ENCODE measurements at places on chromosomes 2 and 18. TPM values are rescaled to one million over a fixed set of nuclear protein-coding genes. Genes with fewer than 3 reads are reported as not detected.

Gene AQP12B
- total RNA-seq: not detected

Gene VWA3B
- total RNA-seq: not detected

- H3K27me3 ChIP-seq: peaks cover 36% of the 10 kb centered on the region
- no peaks in the 10 kb centered on the region for H3K36me3 ChIP-seq
- no peak for DNase-seq
- H3K27ac ChIP-seq: no peak overlapping the region
- H3K4me3 ChIP-seq: no peak overlapping the region
- no peaks in the 10 kb centered on the region for H3K4me1 ChIP-seq
Measured at GRCh38 chr2:239537633-239538356, 137.0 kb upstream of the HDAC4 start.

- H3K27me3 ChIP-seq: no peaks in the 10 kb centered on the region
- H3K36me3 ChIP-seq: no peaks in the 10 kb centered on the region
- no peak overlapping the region for H3K4me3 ChIP-seq
- no peak for DNase-seq
- peaks cover 10% of the 10 kb centered on the region for H3K4me1 ChIP-seq
Measured at GRCh38 chr2:181178130-181178529, 197.7 kb downstream of the UBE2E3 start.

DNA sequence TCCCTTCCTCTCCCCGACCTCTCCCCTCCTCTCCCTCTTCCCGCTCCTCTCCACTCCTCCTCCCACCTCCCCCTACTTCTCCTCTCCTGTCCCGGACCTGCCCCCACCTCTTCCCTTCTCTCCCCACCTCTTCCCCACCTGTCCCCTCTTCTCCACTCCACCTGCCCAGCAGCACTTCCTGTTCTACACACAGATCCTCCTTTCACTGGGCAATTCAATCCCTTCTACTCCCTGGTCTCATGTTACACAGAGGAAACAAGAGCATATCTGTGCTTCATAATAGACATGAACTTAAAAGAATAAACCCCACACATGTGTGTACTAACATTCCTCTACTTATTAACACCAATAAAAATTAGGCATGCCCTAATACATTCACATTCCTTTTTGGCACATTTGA is 34.8 kb downstream of the TIMM21 start:
- H3K4me1 ChIP-seq: no peaks in the 10 kb centered on the region
- no peak overlapping the region for H3K4me3 ChIP-seq
- DNase-seq: no peak
- H3K27ac ChIP-seq: no peak overlapping the region
- no peaks in the 10 kb centered on the region for H3K36me3 ChIP-seq

DNA sequence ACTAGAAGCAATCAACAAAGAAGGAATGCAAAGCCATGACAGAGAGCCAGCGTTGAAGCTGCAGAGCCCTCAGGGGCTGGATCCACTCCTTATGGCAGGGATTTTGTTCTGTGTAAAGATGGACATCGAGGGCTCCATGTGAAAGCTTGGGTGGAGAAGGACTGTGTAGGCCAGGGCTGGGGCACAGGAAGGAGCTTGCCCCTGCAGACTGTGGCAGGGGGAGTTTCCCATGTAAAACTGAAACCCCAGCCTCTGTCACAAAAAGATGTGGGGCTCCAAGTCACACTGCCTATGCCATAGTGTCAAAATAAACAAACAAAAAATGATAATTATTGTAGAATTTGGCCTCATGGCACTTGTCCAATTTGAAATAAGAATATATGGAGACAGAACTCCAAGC is 408.7 kb upstream of the HS6ST1 start:
- H3K4me1 ChIP-seq: peaks cover 7% of the 10 kb centered on the region
- no peak overlapping the region for H3K27ac ChIP-seq
- no peaks in the 10 kb centered on the region for H3K27me3 ChIP-seq
- H3K4me3 ChIP-seq: no peak overlapping the region
- no peaks in the 10 kb centered on the region for H3K36me3 ChIP-seq

Measured in SJSA1 (cell line).